DMS53 (cell line): ENCODE measurements at places on chromosomes 4 and X.

DNA sequence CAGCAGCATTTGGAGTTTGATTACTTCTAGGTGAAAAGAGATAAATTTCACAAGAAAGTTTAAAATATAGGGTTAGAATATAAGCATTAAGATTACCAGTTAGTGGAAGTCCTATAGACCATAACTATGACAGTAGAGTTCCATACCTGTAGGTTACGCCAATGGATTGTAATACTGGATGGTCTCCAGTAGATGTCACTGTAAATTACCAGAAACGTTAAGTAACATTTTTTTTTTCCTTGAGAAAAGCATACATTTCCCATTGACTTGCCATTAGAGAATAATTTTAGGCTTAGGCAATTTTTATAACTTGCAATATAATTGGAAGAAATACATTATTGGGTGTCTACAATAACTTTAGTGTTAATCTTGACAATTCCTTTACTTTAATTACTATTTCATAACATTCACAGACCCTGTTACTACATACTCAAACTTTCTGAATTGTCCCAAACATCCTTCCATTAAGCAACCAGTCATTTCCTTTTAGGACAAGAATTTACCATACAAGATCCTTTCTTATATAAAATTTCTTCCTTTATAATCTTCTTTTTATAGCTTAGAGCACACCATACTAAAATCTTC, 304.1 kb upstream of the TECRL start:
- peak; percentile 67 for DNase-seq

GRCh38 chrX:133402042-133402453, 13.2 kb downstream of the GPC4 start:
- DNase-seq: no peak

DNA sequence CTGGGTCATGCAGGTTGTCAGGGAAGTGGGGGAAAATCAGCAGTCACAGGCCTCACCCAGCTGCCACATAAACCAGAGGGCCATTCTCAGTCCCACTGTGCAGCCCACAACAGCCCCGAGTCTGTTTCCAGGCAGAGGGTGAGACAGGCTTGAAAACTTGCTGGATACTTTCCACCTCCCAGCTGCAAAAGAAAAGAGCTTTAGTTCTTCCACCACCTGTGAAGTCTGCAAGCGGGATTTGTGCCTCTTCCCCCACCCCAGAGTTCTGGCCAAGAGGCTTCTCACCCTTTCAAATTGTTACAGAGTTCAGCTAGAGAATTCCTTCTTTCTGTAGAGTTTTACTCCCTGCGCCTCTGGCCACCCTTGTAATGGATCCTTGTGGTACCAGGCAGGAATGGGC, 115.5 kb upstream of the ZDHHC15 start:
- DNase-seq: no peak

DNA sequence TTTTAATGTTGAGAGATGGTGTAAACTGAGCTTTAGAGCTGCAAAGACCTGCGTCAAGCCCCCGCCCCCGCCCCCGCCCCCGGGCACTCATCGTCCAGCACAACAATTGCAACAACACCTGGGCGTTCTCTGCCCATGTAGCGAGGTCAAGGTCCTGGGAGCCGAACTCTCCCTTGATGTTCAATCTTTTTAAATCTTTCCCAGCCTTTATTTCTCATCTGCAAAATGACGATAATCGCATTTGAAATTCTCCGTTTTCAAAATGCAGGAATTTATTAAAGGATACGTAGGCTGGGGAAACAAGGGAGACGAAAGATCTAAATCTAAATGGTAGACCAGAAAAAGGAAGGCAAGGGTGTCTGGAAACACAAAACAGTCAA, 648 bp upstream of the MSMO1 start:
- DNase-seq: peak; percentile 66

DNA sequence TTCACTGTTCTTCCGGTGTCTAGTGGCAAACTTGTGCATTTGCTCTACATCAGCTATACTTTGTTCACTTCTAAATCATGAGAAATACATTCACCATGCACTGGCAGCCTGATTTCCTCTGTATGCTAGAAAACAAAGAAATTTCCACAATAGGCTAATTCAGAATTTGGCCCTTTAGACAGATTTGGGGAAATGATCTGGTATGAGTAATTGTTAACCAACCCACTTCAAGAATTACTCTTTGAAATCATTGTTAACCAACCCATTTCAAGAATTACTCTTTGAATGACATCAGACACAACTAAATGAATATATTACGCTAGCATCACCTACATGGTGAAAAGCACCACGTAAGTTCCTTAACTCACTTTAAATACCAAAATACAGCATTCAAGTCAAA, 14.6 kb downstream of the APBB2 start:
- DNase-seq: no peak

DNA sequence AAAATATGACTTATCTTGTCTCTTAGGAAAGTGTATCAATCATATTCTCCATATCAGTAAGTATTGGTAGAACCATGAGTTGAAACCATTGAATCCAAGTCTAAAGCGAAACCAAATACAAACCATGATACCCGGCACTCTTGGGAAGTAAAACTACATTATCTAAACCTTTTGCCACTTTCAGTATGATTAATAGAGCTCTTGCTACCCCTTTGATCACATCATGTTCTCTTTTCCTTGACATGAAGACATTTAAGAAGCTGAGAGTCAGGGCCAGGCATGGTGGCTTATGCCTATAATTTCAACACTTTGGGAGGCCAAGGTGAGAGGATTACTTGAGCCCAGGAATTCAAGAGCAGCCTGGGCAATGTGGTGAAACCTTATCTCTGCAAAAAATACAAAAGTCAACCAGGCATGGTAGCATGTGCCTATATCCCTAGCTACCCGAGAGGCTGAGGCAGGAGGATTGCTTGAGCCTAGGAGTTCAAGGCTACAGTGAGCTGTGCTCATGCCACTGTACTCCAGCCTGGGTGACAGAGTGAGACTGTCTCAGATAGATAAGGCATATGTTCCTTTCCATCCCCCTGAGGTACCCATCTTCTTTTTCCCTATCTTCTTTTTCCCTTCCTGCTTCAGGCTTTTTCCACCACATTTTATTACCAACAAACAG, 45.4 kb downstream of the CEP135 start:
- DNase-seq: no peak

- DNase-seq: no peak
These were observed 38.1 kb upstream of the NOCT start for GRCh38 chr4:138977524-138977923.

DNA sequence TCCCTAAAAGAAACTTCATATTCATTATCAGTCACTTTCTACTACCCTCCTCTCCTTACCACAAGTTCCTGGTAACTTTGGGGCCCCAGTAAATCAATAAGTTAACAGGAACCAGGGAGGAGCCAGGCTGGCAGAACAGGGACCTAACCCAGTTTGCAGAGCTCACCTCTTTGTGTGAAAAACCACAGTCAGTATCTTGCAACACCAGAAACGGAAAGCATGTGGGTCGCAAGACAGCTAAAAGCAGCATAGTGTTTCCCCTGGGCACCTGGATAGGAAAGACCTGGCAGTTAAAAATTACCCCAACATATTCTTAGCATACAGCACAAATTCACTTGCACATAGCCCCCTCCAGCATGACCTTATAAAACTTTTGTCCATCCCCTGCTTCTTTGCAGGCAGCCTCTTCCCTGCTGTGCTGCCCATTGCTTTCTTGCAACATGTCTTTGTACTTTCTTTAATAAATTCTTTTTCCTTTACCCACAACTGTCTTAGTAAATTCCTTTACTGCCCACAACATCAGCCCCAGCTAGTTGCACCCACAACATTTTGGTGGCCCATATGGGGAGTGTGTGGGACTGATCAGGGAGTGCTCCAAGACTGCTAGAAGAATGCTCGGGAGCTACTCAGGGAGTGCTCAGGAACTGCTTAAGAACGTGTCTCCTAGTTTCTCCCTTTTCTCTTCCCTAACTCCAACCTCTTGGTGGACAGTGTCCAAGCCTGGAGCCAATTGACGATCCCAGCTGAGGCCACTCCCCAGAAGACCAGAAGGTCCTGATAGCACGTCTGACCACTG, 83.4 kb downstream of the MSN start:
- no peak for DNase-seq

DNA sequence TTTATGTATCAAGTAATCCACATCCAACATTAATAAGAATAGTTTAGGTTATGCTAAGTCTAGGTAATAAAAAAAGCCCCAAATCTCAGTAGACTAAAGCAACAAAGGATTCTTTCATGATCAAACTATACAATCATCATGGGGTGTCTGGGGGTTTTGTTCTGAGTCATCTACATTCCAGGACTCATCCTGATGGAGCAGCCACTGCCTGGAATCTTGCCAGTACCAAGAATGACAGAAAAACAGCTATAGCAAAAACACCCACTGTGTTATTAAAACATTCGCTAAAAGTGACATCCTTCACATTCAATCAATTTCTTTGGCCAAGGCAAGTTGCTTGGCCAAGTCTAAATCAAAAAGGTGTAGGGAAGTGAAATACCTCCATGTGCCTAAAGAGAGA, 3.9 kb upstream of the ARHGEF38 start:
- no peak for DNase-seq

DNA sequence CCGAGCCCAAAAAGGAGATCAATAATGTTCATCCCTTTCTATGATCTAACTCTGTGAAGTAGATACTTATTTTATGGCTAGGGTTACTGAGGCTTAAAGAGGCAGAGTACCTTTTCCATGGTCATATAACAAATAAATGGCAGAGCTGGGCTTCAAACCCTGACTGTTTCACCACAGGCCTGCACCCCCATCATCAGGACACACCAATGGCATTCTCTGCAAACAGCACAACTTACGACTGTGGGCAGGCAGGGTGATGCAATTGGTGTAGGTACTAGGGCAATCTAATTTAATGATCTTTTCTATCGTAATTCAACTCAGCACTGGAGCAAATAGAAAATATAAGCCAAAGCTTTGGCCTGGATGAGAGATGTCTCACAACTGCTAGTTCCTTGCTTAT, 118.8 kb upstream of the CBR4 start:
- no peak for DNase-seq

GRCh38 chr4:185464887-185465286, 6.6 kb downstream of the CCDC110 start:
- DNase-seq: no peak

DNA sequence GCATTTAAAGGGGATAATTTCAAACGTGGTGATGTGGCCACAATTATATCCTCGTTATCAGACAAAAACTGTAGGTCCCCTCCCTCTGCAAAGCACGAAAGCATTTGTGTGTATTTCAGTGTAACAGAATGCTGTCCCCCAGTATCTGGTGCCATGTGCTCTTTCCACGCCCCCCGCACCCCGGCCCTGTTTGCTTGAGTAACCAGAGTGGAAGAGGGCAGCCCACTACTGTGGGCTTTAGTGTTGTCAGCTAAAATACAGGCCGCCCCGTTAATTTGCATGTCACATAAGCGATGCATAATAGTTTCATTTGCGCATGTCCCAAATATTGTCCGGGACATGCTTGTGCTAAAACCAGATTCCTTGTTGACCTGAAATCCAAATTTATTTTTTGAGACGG, 110.1 kb downstream of the PHKA2 start:
- DNase-seq: no peak

DNA sequence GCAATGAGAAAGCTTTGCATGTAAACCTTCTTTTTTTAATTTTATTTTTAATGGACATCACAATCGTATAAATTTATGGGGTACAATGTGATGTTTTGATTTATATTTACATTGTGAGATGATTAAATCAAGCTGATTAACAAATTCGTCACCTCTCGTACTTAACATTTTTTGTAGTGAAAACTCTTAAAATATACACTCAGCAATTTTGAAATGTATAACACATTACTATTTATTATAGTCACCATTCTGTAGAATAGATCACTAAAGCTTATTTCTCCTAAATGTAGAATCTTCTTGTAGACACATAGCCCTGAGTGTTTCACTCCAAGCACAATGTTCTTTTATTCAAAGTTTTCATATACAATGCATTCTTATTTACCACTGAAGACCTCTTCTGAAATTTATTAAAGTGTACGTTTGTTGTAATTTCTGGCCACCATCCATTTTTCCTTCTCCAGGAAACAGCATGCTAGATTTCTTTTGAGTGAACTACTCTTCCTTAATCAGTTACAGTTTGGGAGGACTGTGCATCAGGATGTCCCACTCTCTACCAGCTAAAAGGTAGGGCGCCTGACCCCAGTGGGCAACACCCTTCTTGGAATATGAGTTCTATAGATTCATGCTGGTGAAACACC, 4.4 kb upstream of the RBBP7 start:
- DNase-seq: peak; percentile 10

DNA sequence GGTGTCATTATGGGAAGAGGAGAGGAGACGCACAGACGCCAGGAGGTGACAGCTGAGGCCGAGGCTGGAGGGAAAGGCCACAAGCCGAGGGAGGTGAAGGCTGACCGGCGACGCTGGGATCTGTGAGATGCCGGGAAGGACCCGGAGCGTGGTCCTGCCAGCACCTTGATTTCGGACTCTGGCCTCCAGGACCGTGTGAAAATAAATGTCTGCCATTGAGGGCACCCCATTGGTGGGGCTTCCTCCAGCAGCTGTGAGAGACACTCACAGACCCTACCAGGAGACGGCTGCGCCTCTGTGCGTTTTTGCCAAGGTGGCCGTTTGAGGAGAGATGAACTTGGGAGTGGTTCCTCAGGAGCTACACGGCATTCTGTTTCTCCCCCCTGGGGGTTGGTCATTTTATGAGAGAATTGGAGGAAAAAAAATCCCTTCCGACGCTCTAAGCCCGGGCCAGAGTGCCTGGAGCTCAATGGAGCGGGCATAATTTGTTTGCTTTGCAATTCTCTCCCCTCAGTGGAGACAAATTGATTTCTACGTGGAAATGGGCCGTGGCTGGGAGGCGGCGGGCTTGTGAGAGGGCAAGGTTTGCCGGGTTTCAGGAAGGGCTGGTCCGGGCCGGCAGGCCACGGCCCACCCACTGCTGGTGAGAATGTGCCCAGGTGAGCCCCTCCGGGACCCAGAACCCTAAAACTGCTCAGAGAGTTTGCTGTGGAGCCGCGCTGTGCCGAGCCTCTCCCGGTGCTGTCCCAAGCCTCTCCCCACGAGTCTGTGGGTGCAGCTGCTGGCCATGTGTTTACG, 53.9 kb downstream of the CPZ start:
- no peak for DNase-seq

- DNase-seq: no peak
These were observed 502.9 kb upstream of the SLIT2 start for GRCh38 chr4:19748519-19749479.

DNA sequence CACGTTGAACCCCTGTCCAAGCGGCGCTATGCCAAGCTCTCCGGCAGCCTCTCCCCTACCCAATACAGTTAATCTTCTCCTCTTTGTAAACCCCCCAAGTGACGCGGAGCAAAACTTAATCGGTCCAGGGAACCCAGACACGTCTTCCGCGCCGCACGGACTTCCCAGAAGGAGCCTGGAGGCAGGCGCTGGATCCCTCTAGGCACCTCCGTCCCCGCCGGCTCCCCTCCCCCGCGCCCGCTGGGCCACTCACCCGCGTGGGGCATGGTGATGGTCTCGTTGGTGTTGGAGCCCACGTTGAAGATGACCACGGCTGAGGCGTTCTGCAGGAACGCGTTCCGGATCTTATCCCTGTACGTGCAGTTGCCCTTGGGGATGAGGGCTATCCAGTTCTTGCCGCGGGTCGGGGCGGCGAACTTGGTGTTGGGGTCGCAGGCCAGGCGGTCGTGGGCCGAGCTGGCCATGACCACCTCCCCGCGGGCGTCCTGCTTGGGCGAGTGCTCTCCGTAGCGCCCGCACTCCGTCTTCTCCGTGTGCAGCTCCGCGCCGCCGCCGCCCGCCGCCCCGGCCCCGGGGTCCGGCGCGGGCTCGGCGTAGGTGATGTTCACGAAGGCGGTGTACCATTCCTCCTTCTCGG, 1.1 kb downstream of the RNF150 start:
- peak; percentile 54 for DNase-seq

GRCh38 chr4:9771034-9771433, 10.4 kb upstream of the DRD5 start:
- DNase-seq: no peak
